ENCODE measurements at places on chromosomes 1 and 21.

GRCh38 chr1:115906627-115907026 is 65.7 kb upstream of the NHLH2 start:
- no peak for DNase-seq

- no peak for DNase-seq
These were observed 213.4 kb downstream of the ST6GALNAC3 start for GRCh38 chr1:76287917-76288316.

- no peak for DNase-seq
These were observed 1.5 kb upstream of the HDGF start for GRCh38 chr1:156752843-156753482.

DNA sequence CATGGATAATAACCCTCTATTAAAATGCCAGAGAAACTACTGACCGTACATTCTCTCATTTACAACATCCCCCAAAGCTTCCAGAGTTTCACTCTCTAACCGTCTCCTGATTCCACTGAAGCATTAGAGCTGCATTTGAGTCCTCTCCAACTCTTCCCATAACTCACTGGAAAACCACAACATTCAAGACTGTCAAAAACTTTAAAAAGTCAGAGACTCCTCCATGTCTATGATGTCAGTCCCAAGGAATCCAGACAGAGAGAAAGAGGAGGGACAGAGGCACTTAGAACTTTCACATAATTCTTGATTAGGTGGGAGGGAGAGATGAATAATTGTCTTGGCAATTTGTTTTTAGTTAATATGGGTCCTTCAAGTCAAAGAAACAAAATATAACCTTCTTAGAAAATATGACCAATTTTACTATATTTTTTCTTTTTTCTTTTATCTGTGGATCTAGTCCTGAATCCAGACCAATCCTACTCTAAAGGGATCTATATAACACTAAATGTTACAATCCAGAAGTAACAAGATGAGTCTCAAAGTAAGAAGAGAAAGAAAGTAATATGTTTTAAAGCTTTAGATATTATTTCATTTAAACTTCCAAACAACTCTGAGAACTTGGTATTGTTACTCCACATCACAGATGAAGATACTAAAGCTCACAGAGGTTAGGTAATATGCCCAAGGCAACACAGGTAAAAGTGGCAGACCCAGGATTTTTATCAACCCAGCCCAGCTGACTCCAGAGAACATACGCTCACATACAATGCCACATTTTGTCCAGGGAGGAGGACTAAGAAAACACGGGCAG is 23.8 kb downstream of the OTUD7B start:
- no peak for DNase-seq

GRCh38 chr1:26057189-26057588 is 10.2 kb downstream of the TRIM63 start:
- DNase-seq, result no peak

DNA sequence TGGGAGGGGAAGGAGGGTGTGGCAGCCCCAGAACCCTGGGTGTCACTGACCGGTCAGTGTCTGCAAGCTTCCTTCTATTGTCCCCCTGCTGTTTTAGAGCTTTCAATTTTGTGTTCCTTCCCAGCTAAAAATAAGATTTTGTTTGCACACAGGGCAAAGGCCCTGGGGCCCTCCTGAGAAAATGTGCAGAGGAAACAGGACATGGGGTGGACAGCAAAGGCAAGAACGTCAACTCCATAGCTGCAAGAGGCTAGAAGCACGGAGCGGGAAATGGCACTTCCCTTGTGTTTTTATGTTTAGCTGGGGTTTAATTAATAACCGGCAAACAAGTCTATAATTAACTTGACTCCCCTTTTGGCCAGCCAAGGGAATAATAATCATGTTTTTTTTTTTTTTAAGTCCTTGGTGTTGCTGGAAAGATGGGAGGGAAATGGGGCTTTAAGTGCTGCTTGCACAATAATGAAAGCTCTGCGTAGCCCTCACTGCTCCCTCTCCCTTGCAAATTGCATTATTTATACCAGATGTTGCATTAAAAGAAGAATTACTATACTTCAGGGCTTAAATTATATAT is 261.4 kb upstream of the USP24 start:
- no peak for DNase-seq

DNA sequence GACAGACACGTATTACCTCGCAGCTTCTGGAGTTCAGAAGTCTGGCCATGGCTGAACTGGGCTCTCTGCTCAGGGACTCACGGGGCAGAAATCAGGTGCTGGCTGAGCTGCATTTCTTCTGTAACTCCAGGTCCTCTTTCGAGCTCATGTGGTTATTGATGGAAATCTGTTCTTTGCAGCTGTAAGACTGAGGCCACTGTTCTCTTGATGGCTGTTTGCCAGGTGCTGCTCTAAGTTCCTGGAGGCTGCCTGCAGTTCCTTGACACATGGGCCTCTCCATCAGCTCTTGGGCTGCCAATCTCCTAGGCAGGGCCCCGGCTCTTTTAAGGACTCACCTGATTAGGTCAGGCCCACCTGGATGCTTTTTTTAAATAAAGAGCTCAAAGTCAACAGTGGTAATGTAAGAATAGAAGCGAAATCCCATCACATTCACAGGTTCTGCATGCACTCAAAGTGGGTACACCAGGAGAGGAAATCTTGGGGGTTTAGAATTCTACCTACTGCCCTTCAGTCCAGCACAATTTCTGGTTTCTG is 139.1 kb downstream of the KAZN start:
- DNase-seq, result no peak

DNA sequence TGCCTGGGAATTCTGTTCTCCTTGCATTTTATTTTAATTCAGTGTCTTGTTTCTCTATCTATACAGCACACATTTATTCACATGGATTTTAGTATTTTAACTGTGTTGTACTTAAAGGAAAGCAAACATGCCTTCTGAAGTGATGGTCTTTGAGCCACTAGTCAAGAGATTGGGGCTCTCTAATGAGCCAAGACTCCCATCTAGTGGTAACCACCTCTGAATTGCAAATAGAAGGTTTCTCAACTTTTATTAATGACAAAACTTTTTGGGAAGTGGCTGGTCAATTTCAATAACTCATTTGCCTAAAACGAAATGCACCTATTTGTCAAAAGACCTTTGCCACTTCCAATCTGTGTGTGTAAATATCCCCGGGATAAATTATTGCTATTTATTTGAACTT is 199.6 kb downstream of the LTN1 start:
- DNase-seq, result no peak

DNA sequence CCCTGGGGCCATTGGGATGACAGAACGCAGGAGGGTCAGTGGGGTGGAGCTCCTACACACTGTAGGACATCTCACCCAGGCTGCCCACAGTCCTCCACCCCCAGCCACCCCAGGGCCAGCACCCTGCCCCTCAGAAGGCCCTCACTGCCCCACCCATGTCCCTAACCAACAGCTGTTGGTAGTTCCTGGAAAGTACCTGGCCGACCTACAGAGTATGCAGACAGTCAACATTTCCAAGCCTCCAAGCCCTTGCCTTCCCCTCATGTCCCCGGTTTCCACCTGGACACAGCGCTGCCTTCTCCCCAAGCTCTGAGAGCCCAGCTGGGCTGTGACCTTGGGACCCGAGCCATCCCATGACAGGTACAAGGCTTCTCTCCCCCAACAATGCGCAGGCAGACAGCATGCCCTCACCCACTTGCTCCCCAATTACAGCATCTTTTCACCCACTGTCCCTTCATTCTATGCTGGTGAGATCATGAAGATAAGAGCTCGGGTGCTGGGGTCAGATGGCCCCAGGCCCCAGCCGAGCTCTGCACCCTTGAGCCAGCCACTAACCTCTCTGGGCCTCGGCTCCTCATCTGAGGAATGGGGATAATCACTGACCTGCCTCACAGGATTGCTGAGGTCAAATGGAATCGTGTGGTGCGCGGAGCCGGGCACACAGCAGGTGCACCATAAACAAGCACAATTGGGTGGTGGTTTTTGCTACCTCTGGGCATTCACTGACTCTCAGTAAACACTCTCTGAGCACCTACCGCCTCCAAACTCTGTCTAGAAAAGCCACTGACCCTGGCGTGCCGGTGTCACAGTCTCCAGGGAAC is 11.2 kb downstream of the LAPTM5 start:
- no peak for DNase-seq

DNA sequence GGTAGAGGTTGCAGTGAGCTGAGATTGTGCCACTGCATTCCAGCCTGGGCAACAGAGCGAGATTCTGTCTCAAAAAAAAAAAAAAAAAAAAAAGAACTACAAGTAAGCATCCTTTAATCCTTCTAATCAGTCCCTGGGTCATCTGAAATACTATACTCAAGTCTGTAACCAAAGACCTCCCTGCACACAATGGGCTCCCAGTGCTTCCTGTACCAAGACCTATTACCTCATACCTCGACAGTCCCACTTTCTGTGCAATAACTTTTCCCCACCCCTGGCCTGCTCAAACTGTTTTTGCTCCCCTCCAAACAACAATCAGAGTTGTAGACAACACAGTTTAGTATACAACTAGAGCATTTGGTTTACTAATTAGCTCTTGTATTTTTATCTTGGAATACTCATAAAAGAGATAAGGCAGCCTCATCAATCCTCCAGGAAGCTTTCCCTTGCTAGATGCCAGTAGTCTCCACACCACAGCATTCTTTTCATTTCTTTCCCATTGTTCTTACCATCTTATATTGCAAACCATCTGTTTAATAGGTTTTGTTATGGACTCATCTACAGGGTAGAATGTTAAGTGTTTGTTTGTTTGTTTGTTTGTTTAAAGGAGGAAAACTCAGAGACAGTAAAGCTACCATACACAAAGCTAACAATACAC is 19.2 kb upstream of the RLF start:
- no peak for DNase-seq

- no peak for DNase-seq
These were observed 84.8 kb downstream of the COP1 start for GRCh38 chr1:176122282-176122681.

- no peak for DNase-seq
These were observed 100.9 kb downstream of the NAV1 start for GRCh38 chr1:201639826-201640225.

GRCh38 chr1:9321480-9321849 is 28.8 kb downstream of the SPSB1 start:
- no peak for DNase-seq

DNA sequence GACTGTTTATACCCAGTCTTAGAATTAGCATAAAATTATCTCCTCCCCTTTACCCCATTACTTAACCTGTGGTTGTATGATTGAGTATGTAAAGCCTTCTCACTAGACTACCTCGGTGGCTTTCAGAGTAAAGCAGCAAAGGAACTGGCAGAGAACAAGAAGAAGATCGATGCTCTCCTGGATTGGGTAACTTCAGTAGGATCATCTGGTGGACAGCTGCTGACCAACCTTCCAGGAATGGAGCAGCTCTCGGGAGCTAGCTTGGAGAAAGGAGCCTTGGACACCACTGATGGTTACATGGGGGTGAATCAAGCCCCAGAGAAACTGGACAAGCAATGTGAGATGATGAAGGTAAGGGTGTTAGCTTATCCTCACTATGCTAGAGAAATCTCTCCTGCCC is 138.6 kb upstream of the BMP8A start:
- no peak for DNase-seq

GRCh38 chr21:45473496-45474322 is 68.5 kb downstream of the SLC19A1 start:
- DNase-seq, result no peak

GRCh38 chr21:45029948-45030681 is 44.3 kb upstream of the ADARB1 start:
- DNase-seq, result no peak

- no peak for DNase-seq
These were observed 315.4 kb downstream of the DSCAM start for GRCh38 chr21:40531431-40532110.

- no peak for DNase-seq
These were observed 44.1 kb downstream of the ALPL start for GRCh38 chr1:21553116-21553926.

DNA sequence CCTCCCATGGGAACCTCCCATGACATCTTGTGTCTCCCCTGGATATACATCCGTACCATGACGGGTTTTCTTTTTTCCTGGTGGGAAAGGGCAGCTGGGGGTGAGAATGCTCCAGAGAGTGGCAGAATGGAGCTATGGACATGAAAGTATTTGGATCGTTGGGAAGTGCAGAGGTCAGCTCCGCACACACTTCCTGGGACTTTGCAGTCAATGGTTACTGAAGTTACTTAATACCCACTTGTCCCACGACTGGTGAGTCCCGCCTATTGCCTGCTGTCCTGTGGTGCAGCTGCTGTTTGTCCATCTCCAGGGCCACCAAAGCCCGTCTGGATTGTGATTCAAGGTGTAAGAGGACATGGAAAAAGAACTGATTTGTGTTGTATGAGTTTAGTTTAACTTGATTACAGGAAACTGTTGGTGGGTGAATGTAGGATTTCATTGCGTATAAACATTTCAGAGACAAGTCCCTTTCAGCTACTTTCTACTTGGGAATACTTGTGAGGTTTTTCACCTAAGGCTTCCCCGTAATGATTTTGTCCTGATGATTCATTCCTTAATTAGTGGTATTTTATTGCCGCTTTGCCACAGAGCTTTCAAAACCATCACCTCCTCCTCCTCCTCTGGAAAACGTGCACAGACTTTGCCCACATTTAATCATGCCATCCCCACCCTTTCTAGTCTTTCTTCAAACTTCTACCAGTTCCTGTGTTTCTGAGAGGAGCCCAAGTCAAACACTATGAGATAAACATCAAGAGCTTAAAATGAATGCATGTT is 308.8 kb downstream of the KIF26B start:
- DNase-seq, result no peak

DNA sequence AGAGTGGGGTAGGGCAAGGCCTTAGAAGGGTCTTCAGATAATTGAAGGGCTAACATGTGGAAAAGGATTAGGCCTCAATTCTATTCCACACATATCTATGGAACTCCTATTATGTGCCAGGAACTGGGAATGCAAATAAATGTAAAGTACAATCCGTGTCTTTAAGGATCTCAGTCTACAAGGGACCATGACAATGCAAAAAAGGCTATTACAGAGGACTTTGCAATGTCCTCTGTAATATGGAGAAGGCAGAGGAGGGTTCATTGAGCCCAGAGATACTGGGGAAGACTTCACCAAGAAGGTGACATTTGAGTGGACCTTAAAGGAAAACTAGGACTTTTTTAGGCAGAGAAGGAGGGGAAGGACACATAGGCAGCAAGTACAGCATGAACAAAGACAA is 4.5 kb upstream of the SCMH1 start:
- no peak for DNase-seq

GRCh38 chr1:225413708-225414375 is 14.0 kb downstream of the LBR start:
- no peak for DNase-seq

- no peak for DNase-seq
These were observed 38.6 kb downstream of the GPR3 start for GRCh38 chr1:27430903-27431600.

- no peak for DNase-seq
These were observed 4.5 kb upstream of the TRIM67 start for GRCh38 chr1:231157311-231157710.

GRCh38 chr21:42361286-42361685 is 5.0 kb downstream of the TFF1 start:
- DNase-seq, result no peak

GRCh38 chr1:156909671-156910070 is 10.8 kb upstream of the LRRC71 start:
- DNase-seq, result no peak

DNA sequence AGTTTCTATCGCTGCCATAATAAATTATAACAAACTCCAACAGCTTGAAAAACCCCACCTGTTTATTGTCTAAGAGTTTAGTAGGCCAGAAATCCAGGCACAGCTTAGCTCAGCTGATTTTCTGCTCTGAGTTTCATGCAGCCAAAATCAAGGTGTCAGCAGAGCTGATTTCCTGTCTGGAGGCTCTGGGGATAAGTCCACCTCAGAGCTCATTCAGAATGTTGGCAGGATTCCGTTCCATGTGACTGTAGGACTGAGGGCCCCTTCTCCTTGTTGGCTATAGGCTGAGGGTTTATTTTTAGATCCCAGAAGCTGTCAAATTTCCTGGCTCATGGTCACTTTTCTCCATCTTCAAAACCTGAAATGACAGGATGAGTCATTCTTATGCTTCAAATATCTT is 91.6 kb upstream of the CHODL start:
- no peak for DNase-seq
